ENCODE measurements at places on chromosomes 3 and 15.

DNA sequence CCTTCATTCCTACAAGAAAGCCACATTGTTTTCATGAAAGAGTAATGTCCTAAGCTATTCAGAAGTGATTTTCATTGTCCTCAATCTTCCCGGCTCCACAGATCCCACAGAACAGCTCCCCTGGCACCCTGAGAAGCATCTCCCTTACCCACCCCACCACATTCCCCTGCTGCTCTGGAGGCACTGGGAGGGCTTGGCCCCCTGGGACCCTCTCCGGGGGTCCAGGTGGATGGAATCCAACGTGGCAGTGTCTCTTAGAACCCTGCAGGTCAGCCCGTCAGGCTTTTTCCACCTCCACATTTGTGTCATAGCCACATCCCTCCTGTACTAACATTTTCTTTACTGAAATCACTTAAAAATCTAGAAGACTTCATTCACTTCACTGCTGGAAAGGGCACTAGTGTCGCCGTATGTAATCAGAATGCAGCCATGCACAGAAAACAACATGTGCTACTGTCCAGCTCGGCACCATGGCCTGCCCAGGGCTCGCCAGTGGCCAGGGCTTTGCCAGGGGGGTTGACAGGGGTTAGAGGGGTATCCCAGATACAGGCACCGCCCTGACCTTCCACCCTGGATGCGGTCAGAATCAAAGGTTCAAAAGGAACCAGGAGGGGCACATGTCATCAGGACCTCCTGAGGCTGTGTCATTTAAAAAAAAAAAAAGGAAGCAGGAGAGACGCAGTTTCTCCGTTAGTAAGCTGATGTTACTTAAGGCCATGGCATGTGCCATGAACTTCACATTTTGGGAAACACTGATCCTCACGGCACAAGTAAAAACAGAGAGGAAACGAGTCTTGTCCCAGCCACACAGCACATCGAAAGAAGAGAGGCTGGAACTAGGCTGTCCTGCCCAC is 106.3 kb downstream of the LSM3 start:
- DNase-seq, result no peak

DNA sequence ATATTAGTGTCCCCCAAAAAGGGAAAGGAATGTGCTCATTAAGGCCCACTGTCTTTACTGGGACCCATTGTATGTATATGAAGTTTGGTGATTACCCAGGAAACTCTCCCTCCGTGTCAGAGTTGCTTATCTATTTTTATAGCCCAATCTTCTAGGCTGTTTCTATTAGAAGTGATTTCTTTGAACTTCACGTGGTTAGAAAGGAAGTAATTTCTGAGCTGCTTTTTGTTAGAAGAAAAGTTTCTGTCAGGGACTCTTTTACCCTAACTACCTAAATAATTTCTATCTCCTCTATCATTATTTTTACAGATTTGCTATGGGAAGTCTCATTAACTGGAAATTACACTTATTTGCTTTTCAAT is 17.7 kb upstream of the SENP7 start:
- no peak for DNase-seq

DNA sequence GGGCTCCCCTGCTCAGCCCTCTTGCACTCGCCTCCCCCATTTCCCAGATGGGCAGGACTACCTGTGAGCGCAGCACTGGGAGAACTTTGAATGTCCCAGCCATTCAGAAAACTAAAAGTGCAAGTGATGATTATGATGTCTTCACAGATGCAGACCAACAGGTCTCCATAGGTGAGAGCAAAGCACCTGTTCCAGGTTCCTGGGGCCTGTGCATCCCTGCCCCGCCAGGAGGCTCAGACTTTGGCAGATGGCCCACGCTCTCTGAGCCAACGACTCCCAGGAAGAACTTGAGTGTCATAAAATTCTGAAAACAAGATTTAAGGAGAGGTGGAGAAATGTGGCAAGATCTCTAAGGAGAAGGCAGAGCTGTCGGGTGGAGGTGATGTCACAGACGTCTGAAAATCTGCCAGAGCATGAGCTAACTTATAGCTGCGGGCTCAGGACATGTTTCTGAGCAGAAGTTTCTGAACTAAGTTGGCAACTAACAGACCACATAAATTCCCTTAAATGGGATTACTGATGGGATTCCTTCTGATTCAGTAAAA is 110.8 kb upstream of the IGF1R start:
- no peak for DNase-seq

DNA sequence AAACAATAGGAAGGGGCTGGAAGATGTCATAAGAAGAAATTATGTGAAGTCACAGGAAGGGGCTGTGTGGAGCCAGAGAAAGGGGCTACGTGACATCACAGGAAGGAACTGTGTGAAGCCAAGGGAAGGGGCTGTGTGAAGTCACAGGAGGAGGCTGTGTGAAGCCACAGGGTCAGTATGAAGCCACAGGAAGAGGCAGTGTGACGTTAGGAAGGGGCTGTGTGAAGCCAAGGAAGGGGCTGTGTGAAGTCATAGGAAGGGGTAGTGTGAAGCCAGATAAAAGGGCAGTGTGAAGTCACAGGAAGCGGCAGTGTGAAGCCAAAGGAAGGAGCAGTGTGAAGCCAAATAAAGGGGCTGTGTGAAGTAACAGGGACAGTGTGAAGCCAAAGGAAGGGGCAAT is 32.5 kb downstream of the GASK1A start:
- no peak for DNase-seq

GRCh38 chr3:10501664-10502052 is 3.7 kb downstream of the ATP2B2 start:
- DNase-seq, result no peak

DNA sequence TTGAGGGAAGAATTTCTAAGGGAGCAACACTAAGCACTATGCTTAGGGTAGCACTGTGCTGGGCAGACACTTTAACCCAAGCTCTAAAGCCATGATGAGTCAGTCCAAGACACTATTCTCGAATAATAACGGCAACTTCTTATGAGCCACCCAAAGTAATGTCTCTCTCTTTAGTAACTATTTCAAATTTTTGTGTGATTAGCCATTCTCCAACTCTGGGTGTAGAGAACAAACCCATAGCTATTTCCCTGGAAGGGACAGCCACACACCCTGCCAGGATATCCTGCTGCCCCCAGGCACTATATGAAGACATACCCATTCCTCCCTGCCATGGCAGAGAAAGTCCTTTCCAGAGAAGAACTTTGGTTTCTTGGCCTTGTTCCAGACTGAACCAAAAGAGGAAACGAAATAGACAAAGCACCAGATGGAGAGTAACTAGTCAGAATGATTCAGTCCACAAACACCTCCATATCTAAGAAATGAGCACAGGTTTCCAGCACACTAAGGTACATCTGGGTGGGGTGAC is 384.9 kb upstream of the THBS1 start:
- DNase-seq, result no peak

DNA sequence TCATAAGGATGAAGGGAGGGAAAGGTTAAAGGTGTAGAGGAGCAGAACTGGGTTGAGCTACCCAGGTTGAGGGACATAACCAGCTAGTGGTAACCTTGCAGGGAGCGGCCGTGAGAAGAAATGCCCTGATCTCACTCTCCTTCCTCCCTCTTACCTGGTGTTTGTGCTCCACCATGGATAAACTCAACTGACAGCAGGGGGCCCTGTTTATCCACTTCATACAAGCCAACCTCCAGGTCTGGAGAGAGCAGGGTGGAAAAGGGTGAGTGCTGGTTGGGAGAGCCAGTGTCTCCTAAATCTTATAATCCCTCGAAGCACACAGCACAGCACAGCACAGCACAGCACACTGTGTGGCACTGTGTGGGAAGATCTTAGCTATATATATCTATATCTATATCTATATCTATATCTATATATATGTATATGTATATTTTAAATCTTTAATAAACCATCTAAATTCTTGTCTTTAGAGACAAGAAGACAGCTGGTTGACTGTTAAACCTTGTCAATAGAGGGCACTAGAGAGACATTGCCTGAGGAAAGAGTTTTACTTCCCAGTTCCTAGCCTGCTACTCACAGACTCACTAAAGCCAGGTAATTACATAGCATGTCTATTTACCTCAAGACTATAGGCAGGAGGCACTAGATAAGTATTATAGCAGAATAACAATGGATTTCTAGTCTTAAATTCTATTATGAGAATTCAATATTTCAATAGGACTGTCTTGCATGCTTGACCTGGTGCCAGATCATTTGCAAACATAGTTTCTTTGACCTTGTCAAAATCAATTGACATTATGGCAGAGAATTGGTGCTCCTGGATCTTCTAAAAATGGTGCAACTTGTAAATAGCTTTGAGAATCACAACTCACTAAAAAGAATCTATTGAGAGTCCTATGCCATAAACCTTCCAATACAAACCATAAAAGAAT is 21.7 kb upstream of the FMN1 start:
- no peak for DNase-seq

GRCh38 chr3:101810022-101810418 is 31.0 kb downstream of the NXPE3 start:
- no peak for DNase-seq

DNA sequence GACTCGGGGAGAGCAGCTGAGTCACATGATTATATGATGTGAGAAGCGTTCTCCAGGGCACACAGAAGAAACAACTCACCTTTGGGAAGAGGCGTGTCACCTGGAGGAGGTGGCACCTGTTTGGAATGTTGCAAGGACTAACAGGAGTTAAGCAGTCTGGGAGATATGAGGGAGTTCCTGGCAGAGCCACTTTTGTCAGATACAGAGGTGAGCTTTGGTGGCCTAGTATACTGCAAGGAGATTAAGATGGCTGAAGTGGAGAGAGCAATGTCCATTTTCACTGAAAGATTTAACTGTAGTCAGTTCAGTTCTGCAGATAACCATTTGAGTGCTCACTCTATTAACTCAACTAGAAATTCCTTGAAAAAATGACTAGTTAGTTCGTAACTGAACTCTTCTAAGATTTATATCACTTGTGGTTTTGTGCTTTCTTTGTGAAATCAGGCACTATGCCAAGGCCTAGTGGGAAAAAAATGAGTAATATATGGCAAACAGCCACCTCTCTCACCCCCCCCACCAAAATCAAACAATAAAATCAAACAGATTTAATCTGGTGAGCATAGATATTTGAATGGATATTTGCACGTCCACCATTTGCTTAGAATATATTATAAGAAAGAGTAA is 61.3 kb downstream of the CRYBG3 start:
- no peak for DNase-seq

DNA sequence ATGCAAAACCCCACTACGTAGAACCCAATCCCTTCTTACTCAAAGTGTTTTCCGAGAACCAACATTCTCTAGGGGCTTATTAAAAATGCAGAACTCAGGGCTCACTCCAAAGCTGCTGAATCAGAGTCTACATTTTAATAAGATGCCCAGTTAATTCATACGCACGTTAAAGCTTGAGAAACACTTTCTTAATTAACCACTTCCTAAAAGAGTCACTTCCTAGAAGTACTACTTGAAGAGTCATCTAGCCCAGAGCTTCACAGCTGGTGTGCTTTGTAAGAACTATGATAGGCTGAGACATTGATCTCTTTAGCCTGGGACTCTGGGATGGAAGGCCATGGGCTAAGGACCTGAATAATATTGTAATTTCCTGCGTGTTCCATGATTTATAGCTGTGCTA is 9.0 kb downstream of the COL6A5 start:
- DNase-seq, result no peak

- DNase-seq, result no peak
Measured at GRCh38 chr3:101868534-101869464, 19.5 kb downstream of the NFKBIZ start.

GRCh38 chr15:78942741-78943140 is 2.1 kb downstream of the CTSH start:
- no peak for DNase-seq

- no peak for DNase-seq
Measured at GRCh38 chr3:16254916-16255315, 9.8 kb downstream of the DPH3 start.
